ENCODE measurements at places on chromosomes 13 and 19.

DNA sequence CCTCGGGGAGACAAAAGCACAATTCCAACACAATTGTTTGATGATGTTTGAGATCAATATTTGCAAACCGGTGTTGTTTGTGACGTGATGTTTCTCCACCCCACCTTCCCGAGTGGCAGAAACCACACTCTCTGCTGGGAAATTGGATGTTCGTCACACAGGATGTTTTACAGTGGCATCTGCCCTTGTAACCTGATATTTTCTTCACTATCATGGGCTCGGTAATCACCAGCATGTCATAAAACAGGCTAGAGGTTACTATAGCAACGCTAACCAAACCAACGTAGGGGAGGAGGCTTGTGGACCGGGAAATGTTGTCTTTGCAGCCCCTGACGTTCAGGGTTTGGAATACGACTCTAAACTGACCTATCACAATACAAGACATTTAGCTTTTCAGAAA is 454.5 kb downstream of the IRS2 start:
- no peak for DNase-seq

DNA sequence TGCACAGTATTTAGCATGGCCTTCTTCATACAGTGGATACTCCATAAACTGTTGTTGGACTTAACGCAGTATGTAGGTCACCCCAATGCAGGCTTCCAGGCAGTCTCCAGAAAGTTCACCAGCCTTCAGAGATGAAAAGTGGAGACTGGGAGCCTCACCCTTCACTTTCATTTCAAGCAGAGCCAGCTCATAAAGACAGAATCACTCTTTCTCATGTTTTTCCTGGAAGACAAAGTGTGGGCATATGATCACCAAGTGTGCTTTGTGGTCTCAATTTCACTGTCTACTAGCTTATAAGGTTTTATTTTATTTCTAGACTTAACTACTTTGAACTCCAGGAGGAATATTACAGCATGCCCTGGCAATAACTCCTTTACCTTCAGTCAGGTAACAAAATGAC is 26.3 kb upstream of the TNFSF11 start:
- DNase-seq = no peak

DNA sequence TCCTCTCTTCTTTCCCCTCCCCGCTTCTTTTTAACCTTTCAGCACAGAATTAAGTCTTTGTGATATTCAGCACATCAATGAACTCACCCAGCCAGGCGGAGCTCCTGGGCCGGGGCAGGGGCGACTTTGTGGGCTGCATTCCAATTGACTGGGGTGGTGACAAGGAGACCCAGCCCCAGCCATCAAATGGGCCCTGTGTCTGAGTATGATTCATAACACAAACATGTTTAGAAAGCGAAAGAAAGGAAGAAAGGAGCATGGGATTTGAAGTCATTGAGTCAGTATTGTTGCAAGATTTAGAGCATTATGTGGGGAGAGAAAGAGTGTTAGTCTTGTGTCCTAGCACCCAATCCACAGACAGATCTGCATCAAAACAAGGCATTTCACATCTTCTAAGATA is 185.3 kb downstream of the LHFPL6 start:
- no peak for DNase-seq

DNA sequence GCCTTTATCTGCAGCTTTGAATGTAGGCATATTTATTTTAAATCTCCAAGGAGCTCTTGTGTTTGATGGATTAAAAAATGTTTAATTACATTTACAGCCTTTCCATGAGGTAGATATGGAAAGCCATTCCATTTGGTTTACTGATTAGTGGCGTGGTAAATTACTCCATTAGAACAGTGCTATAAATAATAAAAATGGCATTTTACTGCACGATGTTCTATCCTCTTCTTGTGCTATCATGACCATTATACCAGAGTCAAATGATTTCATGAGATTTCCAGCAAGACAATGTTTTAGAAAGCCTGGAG is 250.9 kb upstream of the HTR2A start:
- DNase-seq = no peak

GRCh38 chr13:93368296-93368695 is 141.7 kb downstream of the GPC6 start:
- DNase-seq = no peak

GRCh38 chr19:49836176-49837008 is 14.6 kb upstream of the PTOV1 start:
- no peak for DNase-seq

- DNase-seq = no peak
These were observed 3.8 kb downstream of the WBP4 start for GRCh38 chr13:41065078-41065477.

GRCh38 chr19:4624733-4625362 is 14.5 kb upstream of the TNFAIP8L1 start:
- DNase-seq = no peak

DNA sequence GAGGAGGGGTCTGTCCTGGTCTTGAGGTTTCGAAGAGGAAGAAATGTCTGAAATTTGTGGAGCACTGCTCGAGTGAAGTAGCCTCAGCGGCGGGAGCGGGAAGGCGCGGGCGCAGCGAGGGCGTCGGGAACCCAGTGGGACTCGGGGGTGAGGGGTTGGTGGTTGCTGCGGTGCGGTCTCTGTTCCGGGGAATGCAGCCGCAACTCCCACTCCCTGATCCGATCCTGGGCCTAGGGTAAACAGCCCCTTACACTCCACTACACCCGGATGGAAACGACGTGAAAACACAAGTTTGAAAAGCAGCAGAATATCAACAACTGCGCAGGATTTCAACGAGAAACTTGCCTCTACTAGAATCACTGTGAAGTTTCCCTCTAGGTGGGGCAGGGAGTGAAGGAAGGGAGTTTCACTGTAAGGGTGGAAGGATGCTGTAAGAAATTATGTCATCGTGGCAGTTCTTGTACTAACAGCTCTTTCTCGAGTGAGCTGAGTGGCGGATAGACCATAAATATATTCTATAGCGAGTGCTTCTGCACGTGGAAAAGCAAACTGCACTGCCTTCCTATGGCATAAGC is 2.0 kb upstream of the KLF12 start:
- DNase-seq = no peak

DNA sequence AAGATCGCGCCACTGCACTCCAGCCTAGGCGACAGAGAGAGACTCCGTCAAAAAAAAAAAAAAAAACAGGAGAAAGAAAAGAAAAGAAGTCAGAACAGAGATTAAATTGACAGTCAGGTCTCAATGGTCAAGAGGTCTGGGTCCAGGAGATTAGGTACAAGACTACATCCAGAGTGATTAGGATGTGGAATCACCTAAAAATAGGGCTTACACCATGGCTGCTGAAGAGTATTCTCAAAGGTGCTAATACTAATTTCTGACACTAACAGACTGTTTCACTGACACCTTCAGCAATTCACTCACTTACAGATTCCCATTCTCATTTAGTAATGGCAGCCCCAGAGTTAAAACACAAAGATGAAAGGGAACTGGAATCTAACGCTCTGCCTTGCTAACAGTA is 91.7 kb downstream of the TBC1D4 start:
- DNase-seq = no peak

DNA sequence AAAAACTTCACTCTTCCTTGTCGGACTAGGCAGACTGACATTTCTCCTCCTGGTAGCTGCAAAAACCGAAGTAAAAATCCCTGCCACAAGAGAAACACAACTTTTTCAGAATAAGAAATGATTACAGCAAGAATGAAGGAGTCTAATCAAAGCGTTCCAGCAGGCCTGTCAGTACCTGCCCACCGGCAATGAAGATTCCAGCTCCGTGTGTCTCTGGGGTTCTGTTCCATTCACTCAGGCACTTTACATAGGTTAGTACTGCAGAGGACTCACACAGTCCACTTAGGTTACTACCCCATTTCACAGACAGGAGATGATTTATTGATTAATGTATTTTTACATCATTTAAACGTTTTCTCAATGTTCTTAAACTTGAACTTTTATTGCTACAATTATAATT is 275.5 kb downstream of the NHLRC3 start:
- no peak for DNase-seq

DNA sequence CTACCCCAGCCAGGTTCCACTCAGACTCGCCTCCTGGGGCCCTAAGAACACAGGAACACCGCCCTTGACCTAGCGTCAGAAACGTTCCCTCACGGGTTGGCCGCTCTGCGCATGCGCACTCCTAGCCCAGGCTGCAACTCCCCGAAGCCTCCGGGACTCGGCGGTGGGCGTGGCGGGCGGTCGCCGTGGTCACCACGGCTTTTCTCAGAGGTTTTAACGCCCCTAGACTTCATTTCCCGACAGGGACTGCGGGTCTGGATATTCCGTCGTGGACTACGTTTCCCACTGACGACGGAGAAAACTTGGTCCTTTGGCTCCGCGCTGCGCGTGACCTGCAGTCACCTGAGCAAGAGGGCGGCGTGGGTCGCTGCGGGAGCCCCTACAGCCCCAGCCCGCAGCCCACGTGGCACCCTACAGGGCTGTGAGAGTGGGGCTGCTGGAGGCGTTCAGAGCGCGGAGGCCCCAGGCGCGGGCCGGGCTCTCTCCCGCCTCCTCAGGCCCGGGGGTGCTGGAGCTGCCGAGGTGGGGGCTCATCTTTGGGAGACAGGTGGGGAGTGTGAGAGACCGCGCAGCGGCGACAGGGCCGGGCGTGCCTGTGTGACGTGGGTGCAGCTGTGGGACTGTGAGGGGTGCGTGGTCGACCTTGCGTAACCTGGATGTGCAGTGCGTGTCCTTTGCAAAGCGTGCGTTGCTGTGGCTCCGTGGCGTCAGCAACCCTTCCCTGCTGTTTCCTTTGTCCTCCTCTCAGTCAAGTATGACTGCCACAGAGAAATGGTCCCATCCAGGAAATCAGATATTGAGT is 38.0 kb upstream of the ZNF573 start:
- DNase-seq = no peak

- no peak for DNase-seq
These were observed 65.1 kb downstream of the SIAH3 start for GRCh38 chr13:45786293-45786920.

GRCh38 chr19:40607311-40608239 is 6.4 kb downstream of the LTBP4 start:
- no peak for DNase-seq

- DNase-seq = no peak
These were observed 673 bp downstream of the CTU1 start for GRCh38 chr19:51107406-51108065.

DNA sequence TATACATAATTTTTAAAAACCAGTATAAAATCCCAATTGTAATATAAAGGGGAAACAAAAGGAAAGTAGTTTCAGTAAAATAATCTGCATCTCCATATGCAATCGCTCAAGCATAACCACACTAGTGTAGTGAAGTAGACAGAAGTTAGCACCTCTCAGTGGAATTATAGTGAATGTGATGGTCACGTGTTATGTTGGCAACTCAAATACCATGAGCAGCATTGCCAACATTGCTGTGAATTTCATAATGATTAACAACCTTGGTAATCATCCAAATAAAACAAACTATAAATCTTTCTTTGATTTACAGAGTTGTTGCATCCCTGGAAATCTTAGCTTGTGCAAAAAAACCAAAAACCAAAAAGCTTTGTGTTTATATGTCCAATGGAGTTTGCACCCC is 77.3 kb upstream of the SIAH3 start:
- no peak for DNase-seq

- DNase-seq = no peak
These were observed 63.0 kb downstream of the LRCH1 start for GRCh38 chr13:46615888-46616531.

- no peak for DNase-seq
These were observed 88.1 kb downstream of the SLC7A1 start for GRCh38 chr13:29507356-29507755.

DNA sequence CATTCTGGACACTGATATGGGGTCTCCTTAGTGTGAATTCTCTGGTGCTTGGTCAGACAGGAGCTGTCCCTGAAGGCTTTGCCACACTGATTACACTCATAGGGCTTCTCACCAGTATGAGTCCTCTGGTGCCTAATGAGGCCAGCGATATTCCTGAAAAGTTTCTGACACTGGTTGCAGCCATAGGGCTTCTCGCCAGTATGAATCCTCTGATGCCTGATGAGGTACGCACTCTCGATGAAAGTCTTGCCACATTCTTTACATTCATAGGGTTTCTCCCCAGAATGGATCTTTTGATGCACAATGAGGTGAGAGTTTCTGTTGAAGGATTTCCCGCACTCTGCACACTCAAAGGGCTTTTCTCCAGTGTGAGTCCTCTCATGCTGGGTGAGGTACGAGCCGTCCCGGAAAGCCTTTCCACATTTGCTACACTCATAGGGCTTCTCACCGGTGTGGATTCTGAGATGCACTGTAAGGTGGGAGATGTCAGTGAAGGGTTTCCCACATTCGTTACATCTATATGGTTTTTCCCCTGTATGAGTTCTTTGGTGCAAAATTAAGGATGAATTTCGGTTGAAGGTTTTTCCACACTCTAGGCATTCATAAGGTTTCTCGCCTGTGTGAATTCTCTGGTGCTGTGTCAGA is 22.4 kb downstream of the ZNF329 start:
- DNase-seq = no peak

- no peak for DNase-seq
These were observed 489 bp downstream of the NTF4 start for GRCh38 chr19:49064029-49064629.

GRCh38 chr13:109778102-109778542 is 8.3 kb downstream of the IRS2 start:
- DNase-seq = no peak

GRCh38 chr13:33717775-33718174 is 100.2 kb upstream of the RFC3 start:
- no peak for DNase-seq

GRCh38 chr13:62067821-62068220 is 652.2 kb upstream of the PCDH20 start:
- no peak for DNase-seq

- peak; percentile 91 for DNase-seq
These were observed 958 bp downstream of the CA11 start for GRCh38 chr19:48644839-48645619.

GRCh38 chr13:55199134-55199533 is 1941.6 kb upstream of the PRR20A start:
- no peak for DNase-seq

- DNase-seq = peak; percentile 74
These were observed 4.2 kb upstream of the SPC24 start for GRCh38 chr19:11159598-11160439.

DNA sequence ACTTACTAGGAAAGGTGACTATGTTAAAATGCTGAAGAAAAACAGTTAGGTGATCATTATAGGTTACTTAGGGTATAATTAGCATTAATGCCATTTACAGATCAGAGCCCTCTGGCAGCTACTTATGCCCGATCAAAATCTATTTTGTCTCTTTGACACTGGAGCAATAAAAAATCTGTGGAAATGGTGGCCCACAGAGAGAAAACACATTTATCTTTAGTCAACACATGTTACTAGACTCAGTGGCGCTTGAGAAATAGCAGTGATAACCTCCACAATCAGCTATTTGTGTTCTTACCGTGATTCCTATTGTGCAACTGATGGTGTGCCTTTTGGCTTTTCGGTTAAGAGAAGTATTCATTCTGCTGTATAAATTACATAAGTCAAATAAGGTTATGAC is 1519.6 kb downstream of the PCDH9 start:
- DNase-seq = no peak

GRCh38 chr13:76894401-76895110 is 8.4 kb upstream of the KCTD12 start:
- no peak for DNase-seq

Measured in ascending aorta (tissue), 2 donors.